ENCODE measurements at places on chromosomes 1 and 21. TPM values are rescaled to one million over a fixed set of nuclear protein-coding genes. Genes with fewer than 3 reads are reported as not detected.

GRCh38 chr1:36248250-36248894 is 24.1 kb downstream of the THRAP3 start:
- no peak for DNase-seq

DNA sequence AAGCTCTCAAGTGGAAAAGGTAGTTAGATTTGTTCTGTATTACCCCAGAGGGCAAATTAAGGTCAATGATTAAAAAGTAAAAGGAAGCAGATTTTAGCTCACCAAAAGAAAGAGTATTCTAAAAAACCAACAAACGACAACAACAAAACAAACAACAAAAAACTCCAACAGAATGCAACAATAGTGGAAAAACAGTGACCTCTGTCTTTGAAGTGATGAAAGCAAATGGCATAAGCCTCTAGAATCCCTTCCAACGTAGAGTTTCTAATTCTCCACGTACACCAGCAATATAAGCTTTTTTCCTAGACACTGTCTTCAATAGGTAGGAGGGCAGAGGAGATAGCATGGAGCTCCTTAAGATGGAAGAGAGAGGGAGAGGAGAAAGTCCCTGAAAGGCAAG is 359.1 kb downstream of the TTLL7 start:
- DNase-seq: no peak

DNA sequence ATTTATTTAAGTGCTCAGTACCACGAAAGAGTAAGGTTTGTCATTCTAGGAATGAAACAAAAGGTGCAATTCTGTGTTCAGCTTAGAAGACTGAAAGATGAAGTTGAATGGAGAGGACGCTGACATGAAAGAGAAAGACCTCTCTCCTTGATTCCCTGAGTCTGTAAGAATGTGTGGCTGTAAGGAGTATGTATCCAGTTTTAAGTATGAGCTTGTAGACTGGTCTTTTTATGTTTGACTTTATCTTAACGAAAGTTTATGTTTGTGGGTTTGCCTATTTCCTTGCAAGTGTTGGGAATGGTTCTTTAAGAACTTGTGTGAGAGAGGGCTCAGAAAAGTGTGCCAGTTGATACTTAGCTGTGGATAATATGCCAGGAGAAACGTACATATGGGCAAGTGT is 1.4 kb downstream of the CHD1L start:
- no peak for DNase-seq

DNA sequence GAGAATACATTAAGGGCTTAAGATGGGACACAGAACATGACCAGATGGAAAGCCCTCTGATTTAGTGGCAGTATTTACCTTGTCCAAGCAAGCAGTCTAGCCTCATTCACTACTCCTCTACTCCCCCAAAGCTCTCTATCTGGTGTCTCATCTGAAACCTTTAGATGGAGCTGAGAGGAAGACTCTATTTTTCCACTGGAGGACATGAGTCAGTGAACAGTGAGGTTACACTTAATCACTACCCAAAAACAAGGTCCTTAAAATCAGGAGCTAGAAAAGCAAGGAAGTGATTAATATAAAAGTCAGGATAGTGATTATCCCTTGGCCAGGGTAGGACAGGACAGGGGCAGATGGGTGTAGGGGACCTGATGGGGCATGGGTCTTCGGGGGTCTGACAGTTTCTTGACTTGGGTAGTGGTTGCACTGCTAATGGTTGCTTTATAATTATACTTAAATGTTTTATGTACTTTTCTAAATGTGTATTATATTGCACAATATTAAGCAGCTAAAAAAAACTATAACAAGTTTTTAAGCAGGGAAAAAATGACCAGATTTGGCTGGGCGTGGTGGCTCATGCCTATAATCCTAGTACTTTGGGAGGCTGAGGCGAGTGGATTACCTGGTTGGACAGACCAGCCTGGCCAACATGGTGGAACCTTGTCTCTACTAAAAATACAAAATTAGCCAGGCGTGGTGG is 3.0 kb downstream of the PTPN22 start:
- DNase-seq: no peak

DNA sequence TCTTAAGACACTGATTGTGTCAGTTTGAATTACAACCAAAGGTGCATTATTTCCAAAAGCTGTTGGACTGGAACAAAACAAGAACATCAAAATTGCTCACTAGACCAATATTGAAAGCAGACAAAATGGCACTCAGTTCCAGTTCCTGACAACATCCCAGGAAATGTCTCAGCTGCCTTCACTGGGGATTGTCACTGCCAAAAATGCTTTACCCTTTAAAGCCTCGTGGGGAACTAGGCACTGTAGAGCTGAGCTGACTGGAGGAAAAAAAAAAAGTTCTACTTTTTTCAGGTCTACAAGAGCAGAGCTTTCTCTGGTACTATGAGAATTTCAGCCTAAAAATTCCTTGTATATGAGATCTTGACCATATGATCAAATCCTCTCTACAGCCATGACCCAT is 21.9 kb downstream of the GPR52 start:
- no peak for DNase-seq

DNA sequence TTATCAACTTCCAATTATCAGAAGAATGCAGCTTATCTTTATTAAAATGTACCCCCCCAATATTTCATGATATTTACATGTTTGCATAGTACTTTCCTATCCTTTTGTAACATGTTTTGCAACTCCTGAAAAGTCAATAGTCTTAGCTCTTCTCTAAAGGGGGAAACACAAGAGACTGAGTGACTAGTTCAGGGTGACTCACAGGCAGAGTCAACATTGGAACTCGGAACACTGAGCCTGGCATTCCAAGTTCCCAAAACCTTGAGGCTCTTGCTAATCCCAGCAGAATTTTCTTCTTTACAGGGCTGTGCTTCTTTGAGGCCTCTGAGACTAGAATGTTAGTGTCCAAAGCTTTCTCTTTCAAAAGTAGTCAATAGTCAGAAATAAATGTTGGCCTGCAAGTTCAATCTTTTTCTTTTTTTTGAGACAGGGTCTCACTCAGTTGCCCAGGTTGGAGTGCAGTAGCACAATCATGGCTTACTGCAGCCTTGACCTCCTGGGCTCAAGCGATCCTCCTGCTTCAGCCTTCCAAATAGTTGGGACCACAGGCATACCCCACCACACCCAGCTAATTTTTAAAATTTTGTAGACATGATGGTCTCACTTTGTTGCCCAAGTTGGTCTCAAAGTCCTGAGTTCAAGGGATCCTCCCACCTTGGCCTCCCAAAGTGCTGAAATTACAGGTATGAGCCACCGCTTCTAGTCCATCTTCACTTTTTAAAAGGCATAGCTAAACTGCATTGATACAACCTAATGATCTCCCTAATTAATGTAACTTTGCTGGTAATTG is 37.5 kb downstream of the ZNF281 start:
- DNase-seq: no peak

- DNase-seq: no peak
Measured at GRCh38 chr1:207958376-207959139, 47.6 kb upstream of the CD34 start.

DNA sequence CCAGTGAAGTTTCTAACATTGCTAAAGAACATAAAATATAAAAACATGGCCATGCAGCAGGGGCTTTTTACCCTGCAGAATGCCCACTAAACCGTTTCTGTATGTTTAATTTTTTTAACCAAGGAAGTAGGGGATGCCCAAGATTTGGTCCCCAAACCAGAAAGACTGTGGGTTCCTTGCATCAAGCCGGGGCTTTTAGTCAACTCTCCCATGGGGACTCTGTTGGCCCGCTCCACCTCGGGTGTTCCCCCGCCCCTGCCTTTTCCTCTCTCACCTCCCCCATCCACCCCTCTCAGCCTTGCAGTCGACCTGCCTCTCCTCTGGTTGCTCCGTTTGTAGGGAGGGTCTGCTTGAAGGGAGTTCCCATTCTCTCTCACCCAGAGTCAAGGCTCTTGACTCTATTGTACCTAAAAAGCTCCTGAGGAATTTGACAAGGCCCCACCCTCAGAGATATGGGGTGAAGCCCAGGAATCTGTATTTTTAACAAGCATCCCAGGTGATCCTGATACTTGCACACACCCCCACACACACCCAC is 117.5 kb downstream of the TOMM20 start:
- DNase-seq: no peak

DNA sequence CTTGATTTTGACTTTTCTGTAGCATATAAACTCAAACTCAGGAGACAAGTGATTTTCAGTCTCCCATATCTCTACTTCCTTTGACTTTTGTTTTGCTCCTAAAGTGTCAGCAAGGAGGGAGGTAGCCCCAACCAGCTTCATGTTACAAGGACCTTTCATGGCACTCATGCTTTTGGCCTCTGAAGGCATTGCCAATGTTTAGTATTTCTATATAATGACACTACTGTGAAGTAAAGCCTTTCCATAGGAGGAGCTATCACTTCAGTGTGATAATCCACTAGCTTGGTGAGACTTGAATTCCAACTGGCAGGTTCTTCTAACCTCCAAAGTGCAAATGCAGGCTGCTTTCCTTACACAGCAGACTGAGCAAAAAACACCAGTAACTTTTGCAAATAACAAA is 14.4 kb downstream of the COLGALT2 start:
- DNase-seq: no peak

- DNase-seq: no peak
Measured at GRCh38 chr21:44880405-44881197, 7.1 kb upstream of the PTTG1IP start.

DNA sequence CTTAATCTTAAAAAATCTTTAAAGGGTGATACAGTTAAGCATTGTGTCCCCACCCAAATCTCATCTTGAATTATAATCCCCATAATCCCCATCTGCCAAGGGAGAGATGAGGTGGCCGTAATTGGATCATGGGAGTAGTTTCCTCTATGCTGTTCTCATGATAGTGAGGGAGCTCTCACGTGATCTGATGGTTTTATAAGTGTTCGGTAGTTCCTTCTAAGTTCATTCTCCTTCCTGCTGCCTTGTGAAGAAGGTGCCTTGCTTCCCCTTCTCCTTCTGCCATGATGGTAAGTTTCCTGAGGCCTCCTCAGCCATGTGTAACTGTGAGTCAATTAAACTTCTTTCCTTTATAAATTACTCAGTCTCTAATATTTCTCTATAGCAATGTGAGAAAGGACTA is 10.7 kb downstream of the DHRS3 start:
- no peak for DNase-seq

GRCh38 chr1:53182111-53182593 is 14.5 kb upstream of the CPT2 start:
- DNase-seq: peak; percentile 50

- no peak for DNase-seq
Measured at GRCh38 chr1:209647156-209647555, 5.1 kb downstream of the LAMB3 start.

- DNase-seq: no peak
Measured at GRCh38 chr1:209510063-209510462, 73.5 kb upstream of the CAMK1G start.

GRCh38 chr1:14881775-14882672 is 271.5 kb upstream of the TMEM51 start:
- DNase-seq: no peak

DNA sequence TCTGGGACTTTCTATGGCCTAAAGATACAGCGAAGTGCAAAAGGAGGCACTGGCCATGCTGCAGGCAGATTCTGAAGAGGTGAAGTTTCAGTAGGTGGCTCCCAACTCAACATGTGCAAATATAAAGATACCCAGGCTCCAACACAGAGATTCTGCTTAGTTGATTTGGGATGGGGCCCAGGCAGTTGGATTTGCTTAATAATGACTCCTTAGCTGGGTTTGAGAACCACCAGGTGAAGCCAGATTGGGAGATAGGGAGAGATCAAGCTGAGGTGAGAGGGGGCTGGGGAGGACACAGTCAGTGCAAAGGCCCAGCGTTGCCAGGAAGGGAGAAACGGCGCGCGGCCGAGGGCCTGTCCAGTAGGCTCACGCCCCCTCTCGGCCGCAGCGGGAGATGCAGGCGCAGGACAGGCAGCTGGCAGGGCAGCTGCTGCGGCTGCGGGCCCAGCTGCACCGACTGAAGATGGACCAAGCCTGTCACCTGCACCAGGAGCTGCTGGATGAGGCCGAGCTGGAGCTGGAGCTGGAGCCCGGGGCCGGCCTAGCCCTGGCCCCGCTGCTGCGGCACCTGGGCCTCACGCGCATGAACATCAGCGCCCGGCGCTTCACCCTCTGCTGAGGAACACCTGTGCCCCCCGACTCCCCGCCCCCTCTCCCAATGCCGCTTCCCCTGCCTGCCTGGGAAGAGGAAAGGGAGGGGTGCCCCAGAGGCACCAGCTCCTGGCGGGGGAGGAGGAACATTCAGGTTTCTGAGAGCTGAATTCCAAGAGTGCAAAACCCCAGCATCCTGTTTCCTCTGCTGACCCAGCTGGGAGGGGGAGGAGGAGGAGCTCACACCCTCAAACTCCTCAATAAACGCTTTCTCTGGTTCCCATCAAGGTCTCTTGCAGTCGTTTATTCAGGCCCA is 1.2 kb downstream of the FAM167B start:
- DNase-seq: no peak

DNA sequence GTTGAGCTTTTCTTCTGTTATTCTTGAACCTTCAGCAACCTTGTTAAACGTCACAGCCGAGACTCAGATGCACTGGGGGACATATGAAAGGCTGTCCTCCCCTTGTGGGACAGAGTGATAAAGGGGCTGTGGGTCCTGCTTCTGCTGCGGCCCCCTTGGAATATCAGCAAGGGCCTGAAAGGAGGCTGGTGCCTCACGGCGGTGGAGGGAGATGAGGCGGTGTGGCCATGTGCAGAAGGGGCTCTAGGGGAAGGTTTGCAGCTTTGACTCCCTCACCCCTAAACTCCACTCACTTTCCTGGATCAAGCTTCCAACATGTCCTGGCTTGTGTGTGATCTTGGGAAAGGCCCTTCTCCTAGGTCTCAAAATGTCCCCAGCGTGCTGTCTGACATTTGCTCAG is 270.7 kb upstream of the CSF3R start:
- DNase-seq: no peak

GRCh38 chr1:37994886-37995566 is 5.2 kb upstream of the SF3A3 start:
- DNase-seq: no peak

GRCh38 chr1:101463195-101463594 is 226.4 kb downstream of the S1PR1 start:
- no peak for DNase-seq

The B3GALT5 gene
- total RNA-seq: 1.1 TPM

The C1orf185 gene
- total RNA-seq: not detected

The FCGR1A gene
- not detected for total RNA-seq

The KRTAP20-2 gene
- total RNA-seq: not detected

The KLF17 gene
- total RNA-seq: not detected

The ANGPTL3 gene
- not detected for total RNA-seq

The SMIM1 gene
- total RNA-seq: 0.82 TPM

The MYBPH gene
- total RNA-seq: not detected
